ENCODE measurements at places on chromosomes 3 and 15. TPM values are rescaled to one million over a fixed set of nuclear protein-coding genes. Genes with fewer than 3 reads are reported as not detected.

DNA sequence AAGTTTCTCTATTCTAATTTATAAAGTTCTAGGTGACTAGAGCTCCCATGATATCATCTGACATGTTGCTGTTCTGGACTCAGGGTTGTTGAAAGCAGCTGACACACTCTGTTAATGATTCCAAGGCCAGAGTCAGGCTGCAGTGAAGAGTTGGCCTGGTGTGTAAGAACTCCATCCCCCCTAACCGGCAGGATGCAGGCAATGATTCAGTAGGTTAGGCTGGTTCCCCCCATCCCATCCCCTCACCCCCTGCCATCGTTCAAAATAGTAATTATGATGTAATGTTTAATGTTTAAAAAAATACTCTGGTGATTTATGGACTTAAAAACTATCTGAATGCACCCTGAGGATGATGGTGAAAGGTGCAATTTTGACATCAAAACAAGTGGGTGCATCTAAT lies 4.6 kb upstream of the TRIM71 start:
- H3K27ac ChIP-seq = no peak overlapping the region
- H3K4me3 ChIP-seq = no peak overlapping the region
- no peaks in the 10 kb centered on the region for H3K27me3 ChIP-seq
- H3K4me1 ChIP-seq = no peaks in the 10 kb centered on the region

DNA sequence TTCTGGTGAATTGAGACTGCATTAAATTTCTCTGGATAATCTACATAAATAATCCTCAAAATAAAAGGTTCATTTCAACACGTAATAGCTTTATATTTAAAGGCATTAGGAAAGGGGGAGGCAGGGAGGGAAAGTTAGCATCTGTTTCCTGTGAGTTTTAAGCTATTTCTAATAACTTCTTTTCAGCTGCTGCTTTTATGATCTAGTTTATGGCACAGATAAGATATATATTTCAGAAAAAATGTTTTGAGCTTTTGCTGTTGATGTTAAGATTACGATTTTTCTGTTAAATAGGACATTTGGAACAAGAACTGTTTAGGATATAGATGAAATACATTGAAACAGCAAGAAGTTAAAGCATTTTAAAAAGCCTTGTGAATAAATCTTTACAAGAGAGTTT lies 30.0 kb downstream of the UBE2E1 start:
- H3K27me3 ChIP-seq = no peaks in the 10 kb centered on the region
- no peaks in the 10 kb centered on the region for H3K36me3 ChIP-seq
- no peak for DNase-seq
- H3K27ac ChIP-seq = no peak overlapping the region
- peaks cover 4% of the 10 kb centered on the region for H3K4me1 ChIP-seq

DNA sequence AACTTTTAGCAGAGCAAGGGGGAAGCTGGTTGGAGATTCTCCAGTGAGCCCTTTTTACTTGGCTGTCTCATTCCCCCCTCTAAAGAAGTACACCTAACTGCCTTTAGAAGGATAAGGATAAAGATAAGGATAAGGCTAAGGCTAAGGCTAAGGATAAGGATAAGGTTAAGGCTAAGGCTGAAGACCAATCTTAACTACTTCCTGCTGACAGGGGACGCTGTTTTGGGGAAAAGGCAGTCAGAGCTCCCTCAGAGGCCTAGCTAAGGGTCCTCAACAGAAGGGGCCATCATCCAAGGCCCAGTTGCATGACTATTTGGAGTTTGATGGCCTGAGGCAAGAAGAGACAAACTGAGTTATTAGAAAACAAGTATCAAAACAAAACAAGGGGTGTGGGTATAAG lies 94.3 kb upstream of the ARPP21 start:
- H3K27me3 ChIP-seq = no peaks in the 10 kb centered on the region
- H3K4me3 ChIP-seq = no peak overlapping the region
- H3K36me3 ChIP-seq = no peaks in the 10 kb centered on the region
- H3K27ac ChIP-seq = no peak overlapping the region
- no peaks in the 10 kb centered on the region for H3K4me1 ChIP-seq

DNA sequence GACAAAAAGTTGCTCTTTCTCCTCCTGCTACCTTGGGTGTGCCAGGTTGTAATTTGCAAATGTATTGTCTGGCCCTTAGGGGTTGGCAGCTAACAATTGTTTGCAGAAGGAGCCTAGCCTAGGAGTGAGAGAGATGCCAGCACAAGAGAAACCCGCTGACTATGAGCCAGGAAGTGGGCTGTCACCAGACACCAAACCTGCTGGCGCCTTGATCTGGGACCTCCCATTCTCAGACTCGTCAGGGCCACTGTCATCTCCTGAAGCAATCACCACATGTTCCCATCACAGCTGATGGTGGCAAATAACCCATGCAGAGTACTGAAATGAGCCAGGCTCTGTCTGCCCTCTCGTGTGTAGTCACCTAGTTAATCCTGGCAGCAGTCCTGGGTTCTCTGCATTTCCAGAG lies 406.4 kb upstream of the NPAP1 start:
- H3K36me3 ChIP-seq = no peaks in the 10 kb centered on the region
- H3K4me3 ChIP-seq = no peak overlapping the region
- H3K27me3 ChIP-seq = no peaks in the 10 kb centered on the region
- no peak overlapping the region for H3K27ac ChIP-seq
- H3K4me1 ChIP-seq = no peaks in the 10 kb centered on the region

DNA sequence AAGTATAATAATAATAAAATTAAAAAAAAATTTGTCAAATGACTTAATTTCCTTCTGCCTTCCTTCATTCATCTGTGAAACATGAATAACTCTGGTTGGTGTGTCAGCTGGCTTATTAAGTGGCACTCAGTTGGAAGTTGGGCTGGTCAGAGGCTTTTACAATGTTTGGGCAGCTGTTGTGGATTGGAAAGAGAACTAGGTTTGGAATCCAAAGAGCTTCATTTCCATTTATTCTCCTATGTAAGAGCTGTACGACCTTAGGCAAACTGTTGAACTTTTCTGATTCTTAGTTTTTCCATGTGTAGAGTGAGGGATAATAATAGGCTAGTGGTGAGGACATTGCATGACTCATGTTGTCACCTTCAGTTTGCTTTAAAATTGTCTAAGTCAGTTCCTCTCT lies 606.7 kb downstream of the PDCD6IP start:
- H3K27ac ChIP-seq = no peak overlapping the region
- H3K4me3 ChIP-seq = no peak overlapping the region

The PIGZ gene
- 0.73 TPM for total RNA-seq

DNA sequence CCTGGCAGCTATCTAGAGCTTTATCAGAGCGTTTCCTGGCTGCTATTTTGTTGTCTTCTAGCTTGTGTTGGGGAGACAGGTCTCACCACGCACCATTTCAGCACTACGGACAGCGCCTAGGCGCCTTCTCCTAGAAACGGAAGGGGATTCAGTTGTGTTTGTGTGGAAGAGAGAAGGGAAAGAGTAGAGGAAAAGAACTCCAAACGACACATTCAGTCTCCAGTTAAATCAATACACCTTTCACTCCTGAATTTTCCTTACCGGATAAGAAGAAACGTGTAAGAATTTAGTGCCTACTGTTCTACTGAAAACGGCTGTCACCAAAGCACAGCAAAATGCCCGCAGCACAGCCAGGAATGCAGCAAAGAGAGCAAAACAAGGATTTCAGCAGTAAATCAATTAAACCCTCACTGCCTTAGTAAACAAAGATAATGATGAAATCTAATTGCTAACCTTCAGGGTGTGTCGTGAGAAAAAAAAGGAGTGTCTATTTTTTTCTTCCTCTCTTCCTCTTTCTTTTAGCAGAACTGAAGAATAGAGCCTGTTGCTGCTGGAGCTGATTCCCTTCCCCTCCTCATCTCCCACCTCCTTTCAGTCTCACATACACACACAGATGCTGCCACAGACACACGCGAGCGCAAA lies 412 bp upstream of the CTXN2 start:
- H3K27ac ChIP-seq = no peak overlapping the region
- H3K27me3 ChIP-seq = no peaks in the 10 kb centered on the region
- no peaks in the 10 kb centered on the region for H3K4me1 ChIP-seq

Measured in ovary (tissue), 10 donors.